ENCODE measurements at places on chromosomes 1 and 21.

DNA sequence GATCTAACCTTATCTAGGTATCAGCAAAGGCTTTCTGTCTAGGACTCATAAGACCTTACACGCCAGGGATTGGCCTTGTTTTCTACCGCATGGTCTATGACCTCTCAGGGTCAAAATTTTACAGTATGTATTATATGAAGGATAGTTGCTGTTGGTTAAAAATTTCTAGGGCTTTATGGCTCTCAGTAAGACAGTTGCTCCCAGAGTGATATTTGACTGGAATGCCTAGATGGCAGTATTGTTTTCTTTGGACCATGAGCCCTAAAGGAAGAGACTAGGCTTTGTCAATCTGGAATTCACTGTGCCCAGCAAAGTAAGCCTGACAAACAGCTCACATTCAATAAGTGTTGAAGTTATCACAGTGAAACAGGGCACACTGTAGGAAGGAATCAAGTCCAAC, 37.6 kb downstream of the C1orf87 start:
- H3K27me3 ChIP-seq = peaks cover 16% of the 10 kb centered on the region
- H3K27ac ChIP-seq = no peak overlapping the region
- no peak overlapping the region for H3K4me3 ChIP-seq
- no peaks in the 10 kb centered on the region for H3K36me3 ChIP-seq

GRCh38 chr1:9494936-9495758, 44.1 kb upstream of the SLC25A33 start:
- H3K4me1 ChIP-seq = peaks cover 8% of the 10 kb centered on the region
- peak overlapping the region; percentile 26 for H3K4me3 ChIP-seq
- H3K27me3 ChIP-seq = no peaks in the 10 kb centered on the region
- no peaks in the 10 kb centered on the region for H3K36me3 ChIP-seq

- no peak overlapping the region for H3K4me3 ChIP-seq
- peak overlapping the region; percentile 61 for H3K27ac ChIP-seq
- H3K36me3 ChIP-seq = no peaks in the 10 kb centered on the region
- DNase-seq = peak; percentile 73
These were observed 203.0 kb downstream of the SLC35F3 start for GRCh38 chr1:234107416-234108021.

GRCh38 chr1:241927321-241927720, 30.2 kb upstream of the BECN2 start:
- no peak for DNase-seq
- H3K4me1 ChIP-seq = no peaks in the 10 kb centered on the region
- H3K4me3 ChIP-seq = no peak overlapping the region
- no peaks in the 10 kb centered on the region for H3K27me3 ChIP-seq
- no peaks in the 10 kb centered on the region for H3K36me3 ChIP-seq

GRCh38 chr1:222938986-222939385, 124.1 kb downstream of the DISP1 start:
- no peak for DNase-seq
- H3K36me3 ChIP-seq = no peaks in the 10 kb centered on the region
- H3K27ac ChIP-seq = no peak overlapping the region
- no peaks in the 10 kb centered on the region for H3K27me3 ChIP-seq
- H3K4me1 ChIP-seq = peaks cover 7% of the 10 kb centered on the region

Data from PC-3 (cell line).